ENCODE measurements at places on chromosomes 16 and 17. TPM values are rescaled to one million over a fixed set of nuclear protein-coding genes. Genes with fewer than 3 reads are reported as not detected.

CSH2 gene
- total RNA-seq, result not detected

MMP15 gene
- 81.4 TPM for total RNA-seq

- DNase-seq, result no peak
These were observed 42.4 kb upstream of the DOC2B start for GRCh38 chr17:223723-224471.

DNA sequence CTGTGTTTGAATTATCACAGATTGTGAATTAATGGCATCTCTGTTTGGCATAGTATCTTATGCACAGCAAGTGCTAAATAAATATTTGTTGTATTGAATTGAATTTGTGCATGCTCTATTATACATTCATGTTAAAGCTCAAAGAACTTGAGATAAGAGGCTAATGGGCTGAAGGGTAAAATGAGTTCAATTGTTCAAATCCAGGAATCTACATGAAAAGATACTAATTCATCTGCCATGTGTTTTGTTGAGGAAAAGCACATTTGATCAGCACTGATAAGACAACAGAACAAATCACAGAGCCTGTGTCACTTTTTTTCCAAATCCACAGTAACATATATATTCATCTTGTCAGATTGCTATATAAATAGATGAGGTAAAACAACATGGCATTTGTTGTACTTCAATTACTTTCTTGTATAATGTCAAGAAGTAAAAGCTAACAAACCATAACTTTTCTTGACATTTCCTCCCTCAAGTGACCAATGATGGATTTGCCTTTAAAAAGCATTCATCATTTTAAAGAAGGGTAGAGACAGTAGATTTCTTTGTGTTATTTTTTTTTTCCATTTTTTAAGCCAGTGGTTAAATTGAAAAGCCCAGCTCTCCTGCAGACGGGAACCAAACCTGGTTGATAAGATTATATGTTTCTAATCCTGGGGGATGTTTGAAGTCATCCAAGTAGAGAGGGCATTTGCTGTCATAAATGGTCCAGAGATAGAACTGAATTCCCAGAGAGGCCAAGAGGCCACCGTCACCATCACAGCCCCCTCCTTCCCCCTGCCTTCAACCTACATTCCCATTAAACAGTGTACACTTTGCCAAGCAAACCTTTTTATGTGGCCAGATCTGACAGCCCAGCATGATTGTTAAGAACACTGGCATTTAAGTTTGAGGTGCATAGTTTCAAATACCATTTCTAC, 123.0 kb downstream of the CHD9NB start:
- DNase-seq, result no peak

DNA sequence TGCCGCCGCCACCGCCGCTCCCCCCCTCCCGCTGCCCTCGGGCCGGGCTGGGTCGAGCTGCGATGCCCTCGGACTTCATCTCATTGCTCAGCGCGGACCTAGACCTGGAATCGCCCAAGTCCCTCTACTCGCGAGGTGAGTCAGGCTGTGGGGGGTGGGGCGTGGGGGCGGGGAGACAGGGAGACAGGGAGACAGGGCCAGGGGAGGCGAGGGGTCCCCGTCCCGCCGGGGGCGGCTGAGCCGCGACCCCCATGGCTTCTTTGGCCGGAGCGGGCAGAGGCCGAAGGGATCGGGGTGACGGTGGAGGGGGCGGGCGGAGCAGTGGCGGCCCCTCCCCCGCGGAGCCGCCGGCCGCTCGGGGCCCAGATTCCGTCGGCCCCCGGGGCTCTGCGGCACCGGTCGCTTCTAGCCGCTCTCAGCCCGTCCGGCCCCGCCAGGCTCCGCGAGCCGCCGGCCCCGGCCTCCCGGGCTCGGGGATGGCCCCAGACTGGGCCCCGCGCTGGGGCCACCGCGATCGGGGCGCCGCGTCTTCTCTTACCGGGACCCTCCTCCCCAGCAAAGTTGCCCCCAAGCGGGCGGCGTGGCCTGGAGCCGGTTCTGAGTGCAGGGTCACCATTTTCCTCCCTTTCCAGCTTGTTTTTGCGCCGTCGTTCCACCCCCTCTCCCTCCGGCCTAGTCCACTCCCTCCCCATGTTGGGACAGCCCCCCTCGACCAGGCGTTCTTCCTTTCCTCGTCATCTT, 644 bp downstream of the NFAT5 start:
- peak; percentile 51 for DNase-seq

- DNase-seq, result peak; percentile 85
These were observed 25.9 kb downstream of the RNF43 start for GRCh38 chr17:58391302-58391984.

DNA sequence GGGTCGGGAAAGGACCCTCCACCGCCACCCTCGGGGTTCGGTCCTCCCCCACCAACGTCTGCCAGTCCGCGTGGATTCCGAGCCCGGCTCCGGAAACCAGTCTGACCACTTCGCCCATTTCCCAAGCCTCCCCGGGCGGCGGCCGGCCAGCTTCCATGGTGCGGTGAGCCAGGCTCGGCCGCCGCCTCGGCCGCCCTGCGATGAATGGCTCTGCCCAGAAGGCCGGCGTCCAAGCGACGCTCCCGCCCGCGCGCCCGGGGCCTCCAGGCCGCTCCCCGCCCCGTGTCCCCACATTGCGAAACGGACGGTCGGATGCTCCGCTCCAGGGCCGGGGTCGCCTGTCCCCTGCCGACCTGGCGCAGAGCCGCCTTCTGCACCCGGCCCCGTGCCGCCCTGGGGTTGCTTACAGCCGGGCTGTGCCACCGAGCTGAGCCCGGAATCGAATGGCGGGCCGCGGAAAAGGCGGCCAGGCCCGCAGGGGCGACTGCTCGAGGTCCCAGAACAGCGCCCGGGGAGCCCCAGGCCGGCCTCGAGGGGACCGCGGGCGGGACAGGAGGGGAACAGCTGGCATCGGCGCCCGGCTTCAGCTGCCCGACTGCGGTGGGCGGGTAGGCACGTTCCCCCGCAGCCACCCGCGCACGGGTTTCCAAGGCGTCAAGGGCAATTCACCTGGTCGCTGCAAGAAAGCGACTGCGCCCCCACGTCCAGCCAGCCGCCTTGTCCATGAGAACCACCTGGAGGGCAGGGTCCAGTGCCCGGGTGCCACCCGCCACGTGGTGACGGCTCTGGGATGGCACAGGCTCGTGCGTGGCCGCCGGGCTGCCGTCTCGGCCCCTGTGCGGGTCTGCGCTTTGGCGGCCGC, 18.3 kb upstream of the CBX8 start:
- DNase-seq, result peak; percentile 78

DNA sequence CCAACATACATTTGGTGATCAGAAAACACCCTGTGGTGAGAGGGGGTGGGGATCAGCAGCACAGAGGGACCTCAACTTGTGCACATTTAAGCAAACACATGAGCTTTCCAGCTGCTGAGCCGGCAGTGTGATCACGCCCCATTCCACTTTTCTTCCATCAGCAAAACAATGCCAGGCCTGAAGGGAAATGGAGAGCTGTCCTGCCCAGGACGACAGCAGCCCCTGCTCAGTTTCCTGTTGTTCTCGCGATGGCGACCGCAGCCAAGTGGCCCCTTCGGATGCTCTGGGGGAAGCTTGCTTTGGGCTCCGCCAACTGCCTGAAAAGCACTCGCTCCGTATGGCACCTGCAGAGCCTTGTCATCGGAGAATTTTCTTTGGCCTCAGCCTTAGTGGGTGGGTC, 272.3 kb downstream of the FOXL1 start:
- DNase-seq, result no peak

DNA sequence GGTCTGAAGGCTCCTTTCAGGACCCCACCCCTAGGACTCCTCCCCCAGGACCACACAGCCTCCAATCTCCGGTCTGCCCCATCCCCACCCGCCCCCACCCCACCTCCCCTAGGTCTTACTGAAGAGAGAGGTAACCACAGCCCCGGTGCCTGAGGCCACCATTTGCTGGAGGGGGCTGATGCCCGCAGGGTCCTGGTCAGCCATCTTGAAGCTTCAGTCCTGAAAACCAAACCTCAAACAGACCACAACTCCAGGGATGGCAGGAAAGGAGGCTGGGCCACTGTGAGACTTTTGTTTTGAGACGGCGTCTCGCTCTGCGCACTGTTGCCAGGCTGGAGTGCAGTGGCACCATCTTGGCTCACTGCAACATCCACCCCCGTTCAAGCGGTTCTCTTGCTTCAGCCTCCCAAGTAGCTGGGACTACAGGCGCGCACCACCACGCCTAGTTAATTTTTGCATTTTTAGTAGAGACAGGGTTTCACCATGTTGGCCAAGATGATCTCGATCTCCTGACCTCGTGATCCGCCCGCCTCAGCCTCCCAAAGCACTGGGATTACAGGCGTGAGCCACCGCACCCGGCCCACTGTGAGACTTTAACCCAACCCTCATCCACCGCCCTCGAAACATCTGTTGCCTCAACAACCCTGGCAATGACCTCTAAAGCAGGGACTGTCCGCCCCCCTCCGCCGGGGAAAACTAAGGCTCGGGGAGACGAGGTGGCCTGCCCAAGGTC, 1.1 kb downstream of the SLC25A39 start:
- DNase-seq, result no peak

DNA sequence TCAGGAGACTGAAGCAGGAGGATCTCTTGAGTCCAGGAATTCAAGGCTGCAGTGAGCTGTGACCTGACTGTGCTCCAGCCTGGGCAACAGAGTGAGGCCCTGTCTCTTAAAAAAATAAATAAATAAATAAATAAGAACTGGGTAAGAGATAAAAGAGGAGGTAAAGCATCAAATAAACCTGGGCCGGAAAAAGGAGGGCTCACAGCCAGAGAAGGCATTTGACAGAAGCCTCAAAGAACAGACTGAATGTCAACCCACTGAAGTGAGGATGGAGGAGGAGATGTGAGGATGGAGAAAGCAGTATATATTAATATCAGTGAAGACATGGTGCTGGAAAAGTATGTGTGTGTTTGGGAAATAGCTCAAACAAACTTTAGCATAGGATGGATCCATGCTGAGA, 6.1 kb downstream of the NOG start:
- no peak for DNase-seq

- no peak for DNase-seq
These were observed 24.2 kb downstream of the RDM1 start for GRCh38 chr17:35906191-35906925.

DNA sequence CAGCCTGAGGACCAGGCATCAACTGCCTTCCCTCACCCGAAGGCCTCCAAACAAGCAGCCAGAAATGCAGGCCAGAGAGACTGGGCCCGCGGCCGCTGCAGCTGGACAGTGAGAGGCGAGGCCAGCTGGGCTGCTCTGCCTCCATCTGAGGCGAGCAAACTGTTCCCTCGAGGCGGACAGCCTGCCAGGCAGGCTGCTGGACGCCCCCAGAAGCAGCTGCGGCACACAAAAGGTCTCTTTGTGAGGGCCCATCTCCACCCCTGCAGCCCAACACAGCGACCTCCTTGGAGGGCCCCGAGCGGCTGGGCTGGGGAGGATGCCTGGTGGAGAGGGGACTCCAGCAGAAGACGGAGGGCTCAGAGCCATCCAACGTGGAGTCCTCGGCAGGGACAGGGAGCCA, 4.7 kb downstream of the CORO7 start:
- no peak for DNase-seq

ROGDI gene
- 17.9 TPM for total RNA-seq

DNA sequence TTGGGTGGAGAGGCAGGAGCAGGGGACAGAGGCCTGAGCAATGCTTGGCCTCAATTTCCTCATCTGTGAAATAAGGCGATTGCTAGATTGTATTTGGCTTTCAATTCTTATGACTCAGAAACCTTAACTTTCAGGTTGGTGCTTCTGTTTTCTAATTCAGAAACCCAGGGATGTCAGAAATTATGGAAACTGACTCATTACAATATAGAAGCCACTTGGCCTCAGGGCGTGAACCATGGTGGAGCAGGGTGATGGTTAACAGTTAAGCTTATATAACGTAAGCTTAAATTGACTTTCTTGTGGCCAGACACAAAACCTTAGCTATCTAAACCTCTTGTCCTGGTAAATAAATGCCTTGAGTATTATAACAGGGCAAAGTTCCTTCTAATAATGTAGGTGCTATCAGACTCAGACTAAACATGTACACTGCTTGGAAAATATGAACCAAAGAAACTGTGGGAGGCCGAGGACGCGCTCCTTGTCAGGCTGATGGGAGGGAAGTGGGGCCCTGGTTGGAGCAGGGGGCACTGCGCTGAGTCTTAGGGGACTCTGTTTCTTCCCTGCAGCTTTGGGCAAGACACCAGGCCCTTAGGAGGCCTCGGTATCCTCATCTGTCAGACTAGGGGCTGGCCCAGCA, 17.1 kb upstream of the SREBF1 start:
- no peak for DNase-seq

- DNase-seq, result no peak
These were observed 20.4 kb downstream of the MIEF2 start for GRCh38 chr17:18280766-18281371.

DNA sequence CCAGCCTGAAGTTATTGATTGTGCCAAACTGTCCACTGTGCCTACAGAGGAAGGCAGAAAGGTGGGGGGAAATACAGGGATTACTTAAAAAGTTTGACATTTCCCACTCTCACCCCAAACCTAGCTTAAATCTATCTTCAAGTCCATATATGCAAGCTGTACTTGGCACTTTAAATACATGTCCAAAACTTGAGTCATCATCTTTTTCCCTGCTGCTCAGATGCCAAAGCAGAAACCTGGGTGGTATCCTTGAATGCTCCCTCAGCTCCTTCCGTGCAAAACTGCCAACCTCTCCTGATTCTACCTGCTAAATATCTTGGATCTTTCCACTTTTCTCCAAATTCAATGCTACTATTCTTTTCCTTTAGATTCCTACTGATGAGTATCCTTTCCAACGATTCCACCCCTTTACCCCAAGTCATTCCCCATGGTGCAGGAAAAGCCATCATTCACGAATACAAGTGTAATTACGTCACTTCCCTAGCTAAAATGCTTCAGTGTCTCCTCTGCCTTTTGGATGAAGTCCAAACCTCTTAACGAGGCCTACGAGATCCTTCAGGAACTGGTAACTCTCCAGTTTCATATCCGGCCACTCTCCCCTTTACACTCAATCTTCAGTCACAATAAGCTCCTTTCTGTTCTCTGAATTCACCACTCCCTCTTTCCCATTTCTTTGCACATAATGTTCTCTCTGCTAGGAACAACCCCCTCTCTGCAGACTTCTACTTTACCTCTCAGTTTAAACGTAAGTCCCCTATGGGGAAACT, 9.3 kb downstream of the BECN1 start:
- no peak for DNase-seq

DNA sequence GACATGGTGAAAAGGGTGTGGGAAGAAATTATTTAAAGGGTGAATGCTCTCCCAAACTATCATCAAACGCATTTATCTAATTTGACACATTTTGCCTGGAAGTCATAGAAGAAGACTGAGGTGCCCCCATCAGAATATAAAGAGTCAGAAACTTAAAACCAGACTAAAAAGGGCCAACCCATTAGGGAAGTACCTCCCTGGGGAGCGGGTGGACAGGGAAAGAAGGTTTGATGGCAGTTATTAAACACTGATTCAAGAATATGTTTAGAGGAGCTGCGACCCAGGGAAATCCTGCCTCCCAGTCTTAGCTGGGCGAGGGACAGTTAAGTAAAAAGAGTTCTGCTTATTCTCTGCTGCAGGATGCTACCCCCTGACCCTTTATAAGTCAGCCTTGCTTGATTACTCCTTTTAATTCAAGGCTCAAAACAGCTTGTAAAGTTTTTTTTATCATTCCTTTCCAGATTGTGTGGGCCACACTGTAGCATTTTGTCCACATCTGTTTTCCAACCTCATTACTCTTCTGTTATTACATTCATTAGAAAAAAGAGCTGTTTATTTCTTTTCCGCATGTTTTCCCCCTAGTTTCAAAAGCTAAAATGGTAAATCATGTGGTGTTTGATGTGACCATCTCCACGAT, 138.5 kb upstream of the TBX2 start:
- no peak for DNase-seq

- no peak for DNase-seq
These were observed 34.3 kb downstream of the C17orf75 start for GRCh38 chr17:32307658-32308057.
